ENCODE measurements at places on chromosomes 2 and 18.

DNA sequence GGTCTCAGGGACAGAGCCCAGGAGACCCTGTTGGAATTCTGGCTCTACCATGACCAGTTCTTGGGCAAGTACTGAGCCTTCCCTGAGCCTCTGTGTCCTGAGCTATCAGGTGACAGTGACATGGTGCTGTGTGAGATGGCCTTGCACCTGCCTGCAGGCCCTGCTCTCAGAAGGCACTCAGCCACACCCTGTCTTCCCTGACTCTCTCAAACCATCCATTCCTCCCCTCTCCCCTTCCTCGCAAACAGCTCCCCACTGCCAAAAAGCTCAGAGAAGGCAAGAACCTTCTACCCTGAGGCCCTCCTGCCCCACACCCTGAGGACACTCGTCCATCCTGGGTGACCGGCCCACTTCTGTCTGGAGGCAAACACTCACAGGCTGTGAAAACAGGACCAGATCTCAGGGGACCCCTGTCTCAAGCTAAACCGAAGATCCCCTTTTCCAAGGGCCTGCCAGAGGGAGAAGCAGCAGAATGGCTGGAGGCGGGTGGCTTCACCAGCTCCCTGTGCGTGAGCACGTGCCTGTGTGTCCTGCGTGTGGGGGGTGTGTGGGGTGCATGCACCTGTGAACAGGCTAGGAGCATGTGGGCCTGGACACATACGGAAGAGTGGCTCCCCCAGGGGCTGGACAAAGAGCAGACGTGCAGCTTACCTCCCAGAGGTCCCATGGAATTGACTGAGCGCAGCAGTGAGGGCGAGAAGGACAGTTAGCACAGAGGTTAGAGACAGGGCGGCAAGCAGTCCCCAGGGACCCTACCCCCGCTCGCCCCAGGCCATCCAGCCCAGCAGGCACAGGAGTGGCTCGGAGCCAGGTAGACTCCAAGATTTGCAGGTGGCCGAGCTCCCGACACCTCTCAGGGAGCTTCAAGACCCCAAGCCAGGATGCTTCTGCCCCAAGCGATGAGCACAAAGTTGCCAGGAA lies 53.9 kb downstream of the BIN1 start:
- no peak for DNase-seq

GRCh38 chr2:15730545-15731212 lies 139.0 kb downstream of the DDX1 start:
- DNase-seq = no peak

DNA sequence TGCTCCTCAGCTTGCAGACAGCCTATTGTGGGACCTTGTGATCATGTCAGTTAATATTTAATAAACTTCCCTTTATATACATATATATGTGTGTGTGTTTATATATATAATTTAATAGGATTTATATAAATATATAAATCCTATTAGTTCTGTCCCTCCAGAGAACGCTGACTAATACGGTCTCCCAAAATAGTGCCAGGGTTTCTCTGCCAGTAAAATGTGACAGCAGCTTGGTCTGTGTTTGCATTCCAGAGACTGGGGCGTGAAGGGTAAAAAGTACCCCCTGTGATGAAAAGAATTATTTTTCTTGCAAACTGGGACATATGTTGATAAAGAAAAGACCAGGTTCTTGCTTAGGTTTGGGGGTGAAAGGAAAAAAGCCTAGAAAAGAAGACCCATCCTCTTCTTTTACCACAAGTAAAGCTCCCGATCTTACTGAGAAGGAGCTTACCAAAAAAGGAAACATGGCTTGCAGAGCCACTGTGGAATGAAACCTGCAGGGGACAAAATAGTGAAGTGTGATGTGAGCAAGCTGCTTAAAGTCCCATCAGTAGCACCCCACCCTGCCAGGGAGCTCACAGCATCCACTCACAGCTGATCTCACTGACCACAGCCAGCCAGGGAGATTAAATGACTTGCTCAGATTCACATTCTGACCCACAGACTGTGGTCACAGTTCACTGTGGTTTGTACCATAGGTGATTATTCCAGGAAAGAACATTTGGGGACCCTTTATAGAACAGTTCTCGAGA lies 110.9 kb upstream of the RMP24 start:
- no peak for DNase-seq

DNA sequence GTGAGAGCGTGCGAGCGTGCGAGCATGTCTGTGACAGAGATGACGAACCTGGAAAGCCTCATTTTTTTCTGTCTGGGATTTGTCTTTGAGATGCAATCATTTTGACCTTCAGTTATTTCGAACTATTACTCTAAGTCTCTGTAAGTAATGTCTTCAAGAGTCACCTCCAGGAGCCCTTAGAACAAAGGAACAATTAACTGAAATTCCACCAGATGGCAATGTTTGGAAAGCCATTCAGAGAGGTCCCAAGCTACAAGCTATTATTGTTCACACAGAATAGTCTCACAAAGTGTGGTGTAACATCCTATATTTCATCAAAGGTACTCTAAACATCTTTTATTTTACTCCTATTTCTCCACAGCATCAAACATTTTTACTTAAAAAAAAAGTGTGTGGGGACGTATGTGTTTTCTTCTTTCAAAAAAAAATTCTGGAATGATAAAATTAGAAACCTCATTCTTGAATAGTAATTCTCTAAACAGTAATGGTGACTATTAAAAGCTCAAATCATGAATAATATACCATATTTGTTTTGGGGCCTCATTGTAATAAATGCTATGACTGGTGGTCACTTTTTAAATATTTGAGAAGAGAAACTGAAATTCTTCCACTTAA lies 35.1 kb upstream of the MAPRE2 start:
- DNase-seq = peak; percentile 8

- DNase-seq = no peak
These were observed 25.5 kb upstream of the ITGA4 start for GRCh38 chr2:181431674-181432073.

- DNase-seq = no peak
These were observed 282.4 kb upstream of the RAB12 start for GRCh38 chr18:8326763-8327394.

DNA sequence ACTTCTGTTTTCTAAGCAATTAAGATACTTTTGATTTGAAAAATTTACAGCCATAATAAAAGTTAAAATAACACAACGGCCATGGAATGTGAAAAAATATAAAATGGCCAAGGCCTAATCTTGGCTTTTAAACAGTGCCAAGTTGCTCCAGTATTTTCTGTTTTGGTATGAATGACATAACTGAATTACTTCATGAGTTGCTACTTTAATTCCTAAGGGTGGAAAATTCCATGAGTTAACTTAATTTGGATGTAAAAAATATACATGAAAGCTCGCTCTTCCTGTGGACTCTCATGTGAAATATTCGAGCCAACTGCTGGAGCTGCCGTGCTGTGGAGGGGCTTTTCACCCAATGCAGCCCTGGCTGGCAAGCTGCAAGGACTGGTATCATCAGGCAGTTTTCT lies 286.0 kb upstream of the CCDC68 start:
- DNase-seq = no peak

DNA sequence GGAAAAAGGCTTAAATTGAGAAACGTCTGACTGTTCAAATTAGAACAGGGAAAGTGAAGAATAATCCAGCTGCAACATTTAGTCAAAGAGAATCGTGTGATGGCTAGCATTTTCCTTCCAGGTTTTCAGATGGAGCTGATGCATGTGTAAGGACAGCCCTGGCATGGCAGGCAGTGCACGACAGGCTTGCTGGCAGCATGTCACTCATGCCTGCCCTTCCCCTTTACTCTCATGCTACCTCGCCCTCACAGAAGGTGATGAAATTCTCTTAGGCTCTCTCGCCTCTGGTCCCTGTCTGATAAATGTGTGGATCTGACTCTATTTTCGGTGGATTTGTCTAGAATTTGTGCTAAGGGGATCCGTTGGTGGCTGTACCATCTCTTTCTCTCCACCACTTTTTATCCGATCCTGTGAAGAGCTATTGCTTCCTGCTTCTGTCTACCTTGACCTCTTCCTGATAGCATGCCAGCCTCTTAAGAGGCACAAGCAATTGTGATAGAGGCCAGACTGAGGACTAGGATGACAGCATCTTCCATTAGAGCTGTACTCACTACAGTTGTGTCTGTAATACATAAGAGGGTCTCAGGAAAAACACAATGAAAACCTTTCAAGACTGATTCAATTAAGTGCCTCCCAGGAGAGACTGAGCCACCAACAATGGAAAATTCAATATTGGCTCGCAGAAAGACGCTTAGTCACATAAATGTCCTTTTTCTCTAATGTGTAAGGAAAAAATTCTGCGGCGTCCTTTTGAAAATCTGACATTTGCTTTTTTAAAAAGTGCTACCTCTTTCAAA lies 65.6 kb upstream of the NOSTRIN start:
- DNase-seq = no peak

GRCh38 chr2:22788749-22789327 lies 596.1 kb upstream of the KLHL29 start:
- DNase-seq = no peak

- no peak for DNase-seq
These were observed 76.6 kb upstream of the GRB14 start for GRCh38 chr2:164697688-164698461.

DNA sequence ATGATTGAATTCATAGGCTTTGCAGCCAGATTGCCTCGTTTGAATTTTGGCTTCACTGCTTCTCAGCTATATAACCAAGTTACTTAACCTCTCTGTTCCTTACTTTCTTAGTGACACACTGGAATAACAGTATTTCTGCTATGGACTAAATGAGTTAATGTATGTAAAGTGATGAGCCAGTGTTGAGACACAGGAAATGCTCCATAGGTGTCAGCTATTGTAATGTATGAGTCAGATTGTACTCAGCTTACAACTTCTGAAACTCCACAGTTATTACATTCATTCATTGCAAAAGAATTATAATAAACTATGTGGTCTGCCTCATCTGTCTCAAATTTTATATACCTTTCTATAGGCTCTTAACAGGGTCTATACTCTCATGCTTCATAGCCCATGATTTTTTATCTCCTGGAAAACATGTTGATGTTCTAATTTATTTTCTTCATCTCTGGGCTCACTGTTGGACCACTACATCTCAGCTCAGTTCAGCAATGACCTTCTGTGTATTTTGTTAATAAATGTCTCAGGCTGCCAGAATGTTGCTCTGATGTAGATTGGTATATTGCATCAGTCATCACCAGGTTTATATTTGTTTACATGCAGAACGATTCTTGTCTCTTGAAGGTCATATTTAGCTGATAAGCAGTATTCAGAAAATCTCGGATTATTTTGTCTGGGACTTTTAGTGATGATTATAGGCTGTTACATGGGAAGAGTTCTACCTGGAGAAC lies 76.2 kb downstream of the MAP3K20 start:
- no peak for DNase-seq

GRCh38 chr2:3134026-3134571 lies 243.5 kb downstream of the EIPR1 start:
- no peak for DNase-seq

- no peak for DNase-seq
These were observed 511.4 kb downstream of the RNF144A start for GRCh38 chr2:7428454-7429204.

- no peak for DNase-seq
These were observed 2.8 kb upstream of the ZNF532 start for GRCh38 chr18:58861861-58862301.

DNA sequence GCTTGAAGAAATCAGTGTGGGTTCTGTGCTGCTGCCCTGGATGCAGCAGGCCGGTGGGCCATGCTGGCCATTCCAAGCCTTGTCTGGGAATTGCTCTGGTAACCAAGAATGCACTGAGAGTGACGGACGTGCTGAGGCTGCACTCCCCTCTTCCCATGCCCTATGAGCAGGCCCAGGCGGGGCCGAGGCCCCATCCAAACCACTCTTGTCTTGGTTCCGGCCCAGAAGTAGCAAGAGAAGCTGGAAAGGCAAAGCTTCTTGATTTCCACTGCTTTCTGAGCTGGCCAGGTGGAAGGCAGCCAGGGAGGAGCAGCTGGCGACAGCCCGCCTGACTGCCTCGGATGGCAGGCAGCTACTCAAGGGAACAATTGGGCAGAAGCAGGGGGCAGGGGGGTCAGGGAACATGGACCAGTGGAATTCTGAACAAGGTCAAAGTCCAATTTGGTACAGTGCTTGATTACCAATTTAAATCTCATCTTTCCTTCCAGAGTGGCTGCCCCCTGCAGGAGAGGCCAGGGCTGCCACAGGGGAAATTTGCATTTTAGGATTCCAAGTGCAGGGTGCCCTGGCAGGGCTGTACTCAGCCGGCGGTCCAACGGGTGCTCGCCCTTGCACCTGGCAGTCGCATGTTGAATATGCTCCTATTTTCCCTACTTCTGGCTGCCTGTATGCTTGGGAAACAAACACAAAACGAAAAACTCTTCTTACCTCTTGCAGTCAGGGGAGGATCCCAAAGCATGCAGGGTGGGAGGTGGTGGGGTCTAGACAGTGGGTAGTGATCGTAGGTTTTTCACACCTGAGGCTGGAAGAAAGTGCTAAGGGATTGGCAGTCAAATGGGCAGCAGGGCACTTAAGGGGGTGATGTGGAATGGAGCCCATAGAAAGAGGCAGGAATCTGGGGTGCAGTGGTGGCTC lies 67.3 kb downstream of the LIPG start:
- no peak for DNase-seq

GRCh38 chr2:75570948-75571729 lies 10.4 kb upstream of the EVA1A start:
- DNase-seq = no peak

GRCh38 chr2:223545830-223546229 lies 56.3 kb downstream of the SCG2 start:
- no peak for DNase-seq

DNA sequence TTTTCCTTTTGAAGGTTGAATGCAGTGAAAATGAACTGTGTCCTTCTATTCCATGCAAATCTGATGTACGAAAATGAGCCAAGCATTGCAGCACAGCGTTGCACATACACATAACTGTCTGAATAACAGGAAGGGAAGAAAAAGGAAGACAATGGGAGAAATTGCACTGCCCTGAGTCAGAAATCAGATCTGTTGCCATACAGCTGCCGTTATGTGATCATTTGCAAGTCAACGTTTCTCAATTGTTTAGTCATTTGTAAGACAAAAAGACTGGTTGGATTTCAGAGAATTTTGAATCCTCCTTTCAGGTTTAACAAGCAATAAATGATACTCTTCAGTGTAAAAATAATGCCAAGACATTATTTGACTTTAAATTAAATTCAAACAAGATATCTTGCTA lies 284.1 kb downstream of the DSEL start:
- no peak for DNase-seq

GRCh38 chr18:69469444-69469919 lies 68.8 kb downstream of the DOK6 start:
- DNase-seq = peak; percentile 56

DNA sequence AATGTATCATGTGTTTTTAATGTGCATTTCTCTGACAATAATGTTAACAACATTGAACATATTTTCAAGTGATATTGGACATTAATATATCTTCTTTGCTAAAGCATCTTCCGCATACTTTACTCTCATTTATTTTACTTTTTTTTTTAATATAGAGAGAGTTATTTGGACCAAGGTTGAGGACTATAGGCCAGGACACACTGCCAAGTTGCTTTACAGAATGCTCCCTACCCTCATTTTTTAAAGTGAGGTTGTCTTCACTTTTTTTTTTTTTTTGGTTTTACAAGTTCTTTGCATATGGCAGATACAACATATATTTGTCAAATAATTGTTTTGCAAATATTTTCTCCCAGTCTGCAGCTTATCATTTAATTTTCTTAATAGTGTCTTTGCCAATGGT lies 201.8 kb downstream of the OSR1 start:
- DNase-seq = no peak

- DNase-seq = no peak
These were observed 683.0 kb downstream of the DSC3 start for GRCh38 chr18:30359521-30359920.
